ENCODE measurements at places on chromosomes 7 and 10.

DNA sequence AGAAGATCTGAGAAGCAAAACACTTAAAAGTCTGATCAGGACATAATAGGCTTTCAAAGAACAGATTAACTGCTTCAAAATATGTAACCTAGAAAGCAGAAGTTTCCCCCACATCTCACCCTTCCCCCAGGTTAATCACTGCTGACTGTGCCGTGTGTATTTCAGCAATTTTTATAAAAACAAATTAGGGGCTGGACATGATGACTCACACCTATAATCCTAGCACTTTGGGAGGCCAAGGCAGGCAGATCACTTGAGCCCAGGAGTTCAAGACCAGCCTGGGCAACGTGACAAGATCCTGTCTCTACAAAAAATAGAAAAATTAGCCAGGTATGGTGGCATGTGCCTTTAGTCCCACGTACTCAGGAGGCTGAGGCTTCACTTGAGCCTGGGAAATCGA lies 67.6 kb upstream of the GATA3 start:
- DNase-seq = no peak

DNA sequence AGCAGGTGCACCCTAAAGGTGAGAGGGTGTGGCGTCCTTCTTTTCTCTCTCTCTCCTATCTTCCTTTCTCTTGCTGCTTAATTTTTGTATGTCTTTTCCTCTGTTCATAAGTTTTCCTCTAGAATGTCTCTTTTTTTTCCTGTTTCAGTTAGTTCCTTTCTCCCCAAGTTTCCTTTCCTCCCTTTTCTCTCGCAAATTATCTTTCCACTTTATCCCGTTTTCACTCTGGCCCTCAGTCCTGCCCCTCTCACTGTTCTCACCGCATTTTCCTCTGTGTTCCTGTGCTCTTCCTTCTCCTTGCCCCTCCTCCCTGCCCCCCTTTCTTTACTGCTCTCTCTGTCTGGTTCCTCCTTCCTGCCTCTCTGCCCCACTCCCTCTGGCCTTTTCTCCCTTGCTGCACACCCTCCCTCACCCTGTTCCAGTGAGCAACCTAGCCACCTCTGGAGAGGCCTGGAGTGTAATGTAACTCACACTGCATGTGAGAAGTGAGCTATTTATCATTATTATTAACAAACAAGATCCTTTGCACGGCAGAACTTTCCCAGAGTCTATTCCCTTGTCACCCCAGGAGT lies 158.5 kb downstream of the C10orf105 start:
- no peak for DNase-seq

DNA sequence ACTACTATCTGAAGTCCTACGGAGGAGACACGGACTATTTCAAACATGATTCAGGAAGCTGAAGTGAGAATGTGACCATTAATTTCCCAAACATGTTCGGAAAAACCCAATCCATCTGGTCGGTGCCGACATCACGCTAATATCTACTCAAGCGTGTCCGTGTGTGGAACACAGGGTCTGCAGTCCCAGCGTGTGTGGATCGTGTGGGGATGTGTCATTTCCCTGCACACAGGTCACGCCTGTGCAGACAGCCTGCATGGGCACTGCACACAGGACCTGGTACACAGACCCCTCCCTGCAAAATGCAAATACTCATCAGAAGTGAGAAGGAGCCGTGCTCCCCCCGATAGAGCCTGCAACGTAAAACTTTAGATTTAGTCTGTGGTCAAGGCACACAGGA lies 57.8 kb downstream of the CARD11 start:
- DNase-seq = no peak

GRCh38 chr7:149245244-149245643 lies 5.8 kb downstream of the ZNF212 start:
- no peak for DNase-seq

- no peak for DNase-seq
These were observed 253.7 kb downstream of the PTEN start for GRCh38 chr10:88116971-88117626.

DNA sequence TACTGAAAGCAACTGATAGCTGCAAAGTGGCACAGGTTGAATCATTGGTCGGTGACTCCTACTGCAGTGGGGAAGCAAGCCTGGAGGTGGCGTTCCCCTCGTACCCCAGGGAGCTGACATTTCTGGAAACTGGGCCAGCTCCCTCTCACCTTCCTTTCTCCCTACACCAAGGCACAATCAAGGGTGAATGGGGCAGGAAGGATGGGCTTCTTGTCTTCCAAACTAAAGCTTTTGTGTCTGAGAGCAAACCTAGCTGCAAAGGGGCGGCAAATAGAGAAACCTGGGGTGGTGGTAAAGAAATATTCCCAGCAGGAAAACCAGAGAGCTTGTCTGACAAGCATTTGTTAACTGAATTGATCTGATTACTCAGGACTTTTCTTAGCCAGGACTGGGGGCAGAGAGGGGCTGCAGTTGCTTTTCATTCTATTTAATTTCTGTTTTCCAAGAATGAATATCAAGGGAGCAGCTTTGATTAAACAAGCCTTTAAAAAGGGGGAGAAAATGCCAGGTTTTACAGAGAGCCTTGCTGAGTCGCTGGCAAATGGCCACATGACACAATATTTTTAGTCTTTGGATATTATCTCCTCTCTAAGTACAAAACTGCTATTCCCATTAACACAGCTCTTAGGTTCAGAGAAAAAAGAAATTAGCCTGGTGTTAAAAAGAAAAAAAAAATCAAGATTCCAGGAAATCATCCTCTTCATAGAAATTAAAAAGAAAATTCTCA lies 27.8 kb downstream of the CDHR3 start:
- DNase-seq = no peak

GRCh38 chr7:149238051-149238450 lies 1.4 kb upstream of the ZNF212 start:
- DNase-seq = peak; percentile 80

DNA sequence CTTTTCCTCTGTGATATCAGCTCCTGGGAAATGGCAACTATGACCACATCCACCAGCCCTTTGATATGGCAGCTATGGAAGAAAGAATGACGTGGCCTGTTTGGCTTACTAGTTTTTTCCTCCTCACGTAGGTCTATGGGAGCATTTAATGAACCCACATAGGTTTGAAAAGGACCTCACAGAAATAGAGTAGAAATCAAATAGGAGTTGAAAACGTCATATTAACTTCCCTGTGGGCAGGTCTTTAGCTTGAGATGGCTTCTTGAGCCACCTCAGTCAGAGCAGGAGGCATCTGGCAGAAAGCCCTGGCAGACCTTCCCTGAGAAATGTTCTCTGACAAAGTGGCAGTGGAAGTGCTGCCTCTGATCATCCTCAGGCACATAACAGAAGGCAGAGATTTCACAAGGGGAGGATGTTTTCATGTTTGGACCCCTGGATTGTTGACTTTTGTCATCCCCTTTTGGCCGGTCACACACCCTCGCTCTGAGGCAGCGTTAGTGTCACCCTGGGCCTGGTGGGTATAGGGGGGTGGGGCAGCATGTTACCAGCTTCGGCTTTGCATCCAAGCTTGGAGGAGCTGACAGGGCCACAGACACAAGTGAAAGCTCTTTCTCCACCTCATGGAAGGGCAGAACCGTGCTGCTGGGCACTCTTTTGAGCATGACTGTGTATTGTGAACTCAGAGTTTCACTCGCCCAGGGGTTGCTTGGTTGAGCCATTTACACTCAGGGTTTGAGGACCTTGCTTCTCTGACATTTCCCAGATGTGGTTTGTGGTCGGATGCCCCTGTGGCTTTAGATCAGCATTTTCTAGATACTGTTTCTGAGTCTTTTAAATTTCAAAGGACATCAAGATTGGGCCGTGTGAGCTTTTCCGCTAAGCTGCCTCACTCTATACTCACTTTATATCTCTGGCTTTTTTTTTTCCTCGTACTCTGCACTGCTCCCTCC lies 184.2 kb downstream of the STK31 start:
- DNase-seq = no peak

DNA sequence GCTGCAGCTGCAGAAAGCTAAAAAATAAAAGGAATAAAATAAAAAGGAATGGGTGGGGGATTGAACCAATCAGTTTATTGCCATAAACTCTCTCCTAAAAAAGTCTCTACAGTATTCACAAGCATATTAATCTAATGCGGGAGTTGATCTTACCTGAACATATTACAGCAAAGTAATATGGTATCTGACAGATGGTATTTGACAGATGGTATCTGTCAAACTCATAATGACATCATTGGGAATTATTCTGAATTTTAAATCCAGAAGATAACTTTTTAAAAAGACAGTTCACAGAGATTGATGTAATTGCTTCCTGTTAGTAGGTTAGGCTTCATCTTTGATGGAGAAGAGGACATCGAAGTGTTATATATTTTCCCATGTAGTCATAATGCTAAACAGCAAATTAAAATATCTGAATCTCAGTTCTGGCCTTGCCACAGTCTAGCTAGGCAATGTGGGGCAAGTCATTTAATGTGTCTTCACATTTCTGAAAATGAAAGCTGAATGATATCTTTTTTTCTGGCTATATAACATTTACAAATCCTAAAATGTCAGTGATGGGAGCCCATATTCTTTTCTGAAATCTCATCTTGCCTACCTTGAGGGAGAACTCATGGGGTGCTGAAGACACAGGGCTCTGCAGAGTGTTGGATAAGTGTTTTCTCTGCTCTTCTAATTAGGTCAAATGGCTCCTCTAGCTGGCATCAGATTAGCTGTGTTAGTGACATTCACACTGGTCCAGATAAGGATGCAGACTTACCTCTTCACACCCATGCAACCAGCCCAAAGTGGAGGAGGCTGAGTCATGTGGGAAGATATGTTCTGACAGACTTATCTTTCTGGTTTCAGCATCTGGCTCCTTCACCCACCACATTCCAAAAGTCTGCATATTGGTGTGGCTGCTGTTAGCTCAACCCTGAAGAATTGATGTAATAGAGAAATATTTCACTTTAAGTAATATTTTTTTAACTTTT lies 2.1 kb upstream of the LIPM start:
- DNase-seq = no peak

GRCh38 chr7:4683884-4684565 lies 1.9 kb downstream of the FOXK1 start:
- no peak for DNase-seq

- no peak for DNase-seq
These were observed 156.7 kb downstream of the PLXNA4 start for GRCh38 chr7:132419542-132419941.

GRCh38 chr7:73668103-73668885 lies 663 bp downstream of the VPS37D start:
- DNase-seq = no peak

DNA sequence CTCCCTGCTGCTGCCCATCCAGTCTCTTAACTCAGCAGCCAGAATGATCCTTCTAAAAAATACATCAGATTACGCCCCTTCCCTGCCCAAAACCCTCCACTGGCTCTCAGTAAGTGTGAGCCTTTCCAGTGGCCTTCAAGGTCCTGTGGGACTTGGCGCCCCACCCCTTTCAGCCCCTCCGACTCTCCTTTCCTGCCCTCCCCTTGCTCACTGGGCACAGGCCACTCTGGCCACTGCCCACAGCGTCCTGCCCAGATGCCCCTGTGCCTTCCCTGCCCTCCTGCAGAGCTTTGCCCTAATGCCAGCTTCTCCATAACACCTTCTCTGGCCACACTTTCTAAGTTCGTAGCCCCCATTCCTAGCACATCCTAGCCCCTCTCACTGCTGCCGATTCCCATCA lies 13.8 kb downstream of the GSDME start:
- no peak for DNase-seq

DNA sequence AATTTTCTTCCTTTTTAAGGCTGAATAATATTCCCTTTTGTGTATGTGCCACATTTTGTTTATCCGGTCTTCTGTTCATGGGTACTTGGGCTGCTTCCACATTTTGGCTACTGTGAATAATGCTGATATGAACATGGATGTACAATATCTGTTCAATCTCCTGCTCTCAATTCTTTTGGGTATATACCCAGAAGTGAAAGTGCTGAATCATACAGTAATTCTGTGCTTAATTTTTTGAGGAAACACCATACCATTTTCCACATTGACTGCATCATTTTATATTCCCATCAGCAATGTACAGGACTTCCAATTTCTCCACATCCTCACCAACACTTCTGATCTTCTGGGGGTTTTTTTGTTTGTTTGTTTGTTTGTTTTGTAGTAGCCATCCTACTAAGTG lies 135.0 kb upstream of the INHBA start:
- no peak for DNase-seq

DNA sequence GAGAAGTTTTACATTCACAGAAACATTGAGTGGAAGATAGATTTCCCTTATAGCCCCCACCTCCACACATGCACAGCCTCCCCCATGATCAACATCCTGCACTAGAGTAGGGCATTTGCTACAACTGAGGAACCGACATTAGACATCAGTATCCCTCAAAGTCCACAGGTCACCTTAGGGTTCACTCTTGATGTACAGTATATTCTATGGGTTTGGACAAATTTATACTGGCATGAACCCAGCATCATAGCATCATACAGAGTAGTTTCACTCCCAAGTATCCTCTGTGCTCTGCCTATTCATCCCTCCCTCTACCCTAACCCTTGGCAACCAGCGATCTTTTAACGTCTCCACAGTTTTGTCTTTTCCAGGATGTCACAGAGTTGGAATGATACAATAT lies 64.4 kb downstream of the VSTM4 start:
- DNase-seq = no peak

- no peak for DNase-seq
These were observed 12.4 kb downstream of the CPA5 start for GRCh38 chr7:130356876-130357611.

DNA sequence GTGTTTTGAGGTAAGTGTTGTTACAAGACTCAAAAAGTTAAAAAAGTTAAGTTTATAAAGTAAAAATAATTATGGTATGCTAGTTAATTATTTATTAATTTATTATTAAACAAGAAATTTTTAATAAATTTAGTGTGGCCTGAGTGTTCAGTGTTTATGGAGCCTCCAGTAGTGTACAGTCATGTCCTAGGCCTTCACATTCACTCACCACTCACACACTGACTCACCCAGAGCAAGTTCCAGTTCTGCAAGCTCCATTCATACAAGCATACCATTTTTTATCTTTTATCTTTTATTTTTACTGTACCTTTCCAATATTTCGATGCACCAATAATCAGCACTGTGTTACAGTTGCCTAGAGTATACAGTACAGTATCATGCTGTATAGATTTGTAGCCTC lies 381.2 kb upstream of the MGMT start:
- no peak for DNase-seq

DNA sequence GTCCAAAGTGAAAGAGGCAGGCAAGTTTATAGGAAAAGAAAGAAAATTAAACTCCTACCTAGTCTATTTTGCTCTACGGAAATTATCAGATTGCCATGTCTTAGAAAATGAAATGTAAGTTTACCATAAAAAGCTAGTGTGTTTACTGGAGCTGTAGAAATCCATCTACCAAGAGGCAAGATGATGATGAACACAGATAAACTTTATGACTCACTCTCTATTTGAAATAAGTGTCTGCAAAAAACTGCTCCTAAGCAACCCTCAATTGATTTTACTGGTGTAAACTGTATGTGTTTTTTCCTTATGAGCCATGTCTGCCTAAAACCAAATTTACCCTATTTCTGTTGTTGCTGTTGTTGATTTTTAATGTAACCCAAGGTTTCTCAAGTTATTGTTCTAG lies 73.8 kb upstream of the TMEM106B start:
- no peak for DNase-seq
